ENCODE measurements at places on chromosomes 13 and 19.
A peak's percentile ranks its signal among the peaks of the same experiment; 100 is the strongest.

DNA sequence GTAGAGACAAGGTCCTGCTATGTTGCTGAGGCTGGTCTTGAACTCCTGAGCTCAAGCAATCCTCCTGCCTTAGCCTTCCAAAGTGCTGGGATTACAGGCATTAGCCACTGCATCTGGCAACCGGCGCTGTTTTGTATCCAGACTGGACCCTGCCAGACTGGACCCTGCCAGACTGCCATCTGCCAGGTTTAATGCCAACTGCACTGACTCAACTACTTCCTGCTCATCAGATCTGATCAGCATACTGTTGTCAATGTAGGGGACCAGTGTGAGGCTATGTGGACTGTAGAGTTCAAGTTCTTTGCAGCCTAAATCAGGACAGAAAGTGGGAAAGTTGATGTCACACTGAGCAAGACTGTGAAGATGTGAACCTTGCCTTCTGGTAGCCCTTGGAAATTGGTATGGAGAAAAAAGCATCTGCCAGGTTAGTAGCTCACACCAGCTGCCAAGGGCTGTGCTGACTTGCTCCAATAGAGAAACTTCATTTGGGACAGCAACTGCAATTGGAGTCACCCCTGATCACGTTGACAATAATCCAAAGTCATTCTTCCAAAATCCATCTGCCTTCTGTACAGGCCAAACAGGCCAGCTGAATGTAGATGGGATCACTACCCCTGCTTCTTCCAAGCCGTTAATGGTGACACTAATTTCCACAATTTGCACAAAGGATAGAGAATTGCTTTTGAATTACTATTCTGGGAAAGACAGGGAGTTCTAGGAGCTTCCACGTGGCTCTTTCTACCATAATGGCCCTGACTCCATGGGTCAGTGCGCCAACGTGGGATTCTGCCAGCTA is 36.8 kb upstream of the ATP1A3 start:
- DNase-seq = no peak

- no peak for DNase-seq
These were observed 83.9 kb downstream of the GNG7 start for GRCh38 chr19:2618611-2619010.

- no peak for DNase-seq
These were observed 360.9 kb downstream of the PCDH17 start for GRCh38 chr13:57992416-57992815.

- DNase-seq = no peak
These were observed 3.1 kb upstream of the CCDC70 start for GRCh38 chr13:51858433-51859247.

DNA sequence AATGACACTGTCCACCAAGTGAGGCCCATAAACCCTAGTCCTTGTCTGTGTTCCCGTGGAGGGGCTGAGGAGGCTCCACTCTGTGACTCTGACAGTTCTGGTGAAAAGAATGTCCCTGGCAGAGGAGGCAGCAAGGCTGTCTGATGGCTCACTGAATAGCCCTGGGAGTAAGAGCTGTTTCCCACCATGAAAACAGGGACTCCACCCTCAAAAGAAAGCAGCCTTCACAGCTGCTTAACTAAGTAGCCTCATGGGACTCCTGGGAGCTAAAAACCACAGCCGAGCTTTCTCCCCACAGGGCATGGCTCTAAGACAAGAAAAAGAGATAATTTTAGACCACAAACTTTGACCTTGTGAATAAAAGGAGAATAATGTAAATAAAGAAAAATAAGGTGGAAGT is 135.1 kb upstream of the FRY start:
- peak; percentile 24 for DNase-seq

DNA sequence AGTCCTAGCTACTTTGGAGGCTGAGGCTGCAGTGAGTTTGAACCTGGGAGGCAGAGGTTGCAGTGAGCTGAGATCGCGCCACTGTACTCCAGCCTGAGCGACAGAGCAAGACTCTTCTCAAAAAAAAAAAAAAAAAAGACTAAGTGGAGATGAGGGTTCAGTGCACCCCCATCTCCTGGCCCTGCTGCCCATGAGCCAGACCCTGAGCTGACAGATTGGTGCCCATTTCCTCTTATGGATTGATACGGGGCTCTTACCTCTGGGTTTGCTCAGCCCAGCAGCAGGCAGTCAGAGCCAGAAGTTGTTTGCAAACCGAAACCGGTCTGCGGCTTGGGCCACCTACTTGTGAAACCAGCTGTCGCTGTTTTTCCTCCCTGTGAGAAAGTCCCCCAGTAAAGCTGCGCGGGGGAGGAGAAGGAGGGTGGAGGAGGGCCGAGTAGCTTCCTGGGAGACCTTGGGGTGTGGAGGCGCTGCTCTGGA is 36.9 kb downstream of the ARRDC2 start:
- DNase-seq = peak; percentile 23

DNA sequence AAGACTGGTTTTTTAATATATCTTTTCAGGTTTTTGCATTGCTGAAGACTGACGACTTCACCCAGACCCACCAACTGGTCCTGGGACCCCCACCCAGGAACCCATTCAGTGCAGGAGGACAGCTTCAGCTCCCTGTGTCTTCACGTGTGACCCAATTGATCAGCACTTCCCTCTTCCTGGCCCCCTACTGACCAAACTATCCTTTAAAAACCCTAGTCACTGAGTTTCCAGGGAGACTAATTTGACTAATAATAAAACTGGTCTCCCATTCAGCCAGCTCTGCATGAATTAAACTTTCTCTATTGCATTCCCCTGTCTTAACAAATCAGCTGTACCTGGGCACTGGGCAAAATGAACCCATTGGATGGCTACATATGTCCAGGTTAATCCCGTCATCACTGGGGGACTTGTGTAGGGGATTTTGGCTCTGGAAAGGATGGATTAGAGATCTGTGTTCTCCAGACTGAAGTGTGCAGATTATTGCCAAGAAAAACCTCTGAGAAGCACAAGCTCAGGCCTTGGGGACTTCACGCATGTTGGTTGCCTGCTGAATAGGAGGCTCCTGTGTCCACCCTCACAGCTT is 16.3 kb upstream of the PARP4 start:
- no peak for DNase-seq

DNA sequence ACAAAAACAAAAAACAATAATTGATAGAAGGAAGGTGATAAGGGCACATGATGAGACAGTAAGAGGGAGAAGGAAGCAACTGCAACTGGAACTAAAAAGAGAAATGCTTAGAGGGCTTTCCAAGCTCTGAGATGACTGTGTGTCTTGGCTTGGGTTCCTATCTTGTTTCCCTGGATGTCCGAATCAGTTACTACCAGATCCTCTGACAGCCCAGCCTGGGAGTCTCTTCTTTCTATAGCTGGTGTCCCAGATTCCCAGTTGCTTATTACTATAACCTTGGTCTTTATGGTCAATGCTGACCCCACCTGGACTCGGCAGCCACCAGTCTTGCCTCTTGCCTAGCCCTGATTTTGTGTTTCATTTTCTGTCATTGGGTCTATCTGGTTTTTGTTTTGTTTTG is 116.4 kb downstream of the RFC3 start:
- DNase-seq = no peak

GRCh38 chr19:48398375-48399235 is 5.1 kb downstream of the GRIN2D start:
- DNase-seq = peak; percentile 89

DNA sequence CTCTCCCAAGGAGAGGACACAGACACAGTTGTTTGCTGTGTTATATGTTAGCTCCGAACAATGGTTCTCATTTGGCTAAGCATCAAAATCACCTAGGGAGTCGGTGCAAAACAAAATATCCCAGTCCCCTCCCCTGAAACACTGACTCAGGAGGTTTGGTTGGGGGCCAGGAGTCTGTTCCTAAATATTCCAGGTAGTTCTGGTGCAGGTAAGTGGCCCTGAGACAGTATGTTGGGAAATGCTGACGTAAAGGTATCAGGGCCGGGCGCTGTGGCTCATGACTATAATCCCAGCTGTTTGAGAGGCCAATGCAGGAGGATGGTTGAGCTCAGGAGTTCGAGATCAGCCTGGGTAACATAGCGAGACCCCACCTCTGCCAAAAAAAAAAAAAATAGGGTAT is 2.3 kb upstream of the MAP2K7 start:
- no peak for DNase-seq

- peak; percentile 92 for DNase-seq
These were observed 7.5 kb upstream of the ARHGEF18 start for GRCh38 chr19:7340959-7341837.

- no peak for DNase-seq
These were observed 10.7 kb downstream of the MZT1 start for GRCh38 chr13:72716776-72717175.

- DNase-seq = peak; percentile 63
These were observed 3.5 kb upstream of the CIRBP start for GRCh38 chr19:1265615-1266128.

- peak; percentile 54 for DNase-seq
These were observed 831 bp downstream of the PGPEP1 start for GRCh38 chr19:18340990-18341868.

GRCh38 chr13:106354961-106355360 is 180.5 kb downstream of the EFNB2 start:
- no peak for DNase-seq

- DNase-seq = no peak
These were observed 15.5 kb downstream of the SIX5 start for GRCh38 chr19:45753548-45753947.

DNA sequence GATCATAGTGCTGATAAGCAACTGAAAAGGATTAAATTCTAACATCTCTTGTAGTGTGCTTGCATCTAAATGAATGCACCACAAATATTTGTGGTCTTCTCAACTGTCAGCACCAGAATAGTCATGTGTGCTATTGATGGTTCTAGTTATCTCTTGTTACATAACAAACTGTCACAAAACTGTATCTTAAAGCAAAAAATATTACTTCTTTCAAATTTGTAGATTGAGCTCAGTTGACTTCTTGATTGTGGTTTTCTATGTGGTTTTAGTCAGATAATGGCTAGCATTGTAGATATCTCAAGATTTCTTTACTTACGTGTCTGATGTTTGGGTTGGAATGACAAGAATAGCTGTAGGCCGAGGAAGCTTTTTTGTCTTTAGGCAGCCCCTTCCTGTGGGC is 431.3 kb downstream of the SLITRK6 start:
- no peak for DNase-seq

DNA sequence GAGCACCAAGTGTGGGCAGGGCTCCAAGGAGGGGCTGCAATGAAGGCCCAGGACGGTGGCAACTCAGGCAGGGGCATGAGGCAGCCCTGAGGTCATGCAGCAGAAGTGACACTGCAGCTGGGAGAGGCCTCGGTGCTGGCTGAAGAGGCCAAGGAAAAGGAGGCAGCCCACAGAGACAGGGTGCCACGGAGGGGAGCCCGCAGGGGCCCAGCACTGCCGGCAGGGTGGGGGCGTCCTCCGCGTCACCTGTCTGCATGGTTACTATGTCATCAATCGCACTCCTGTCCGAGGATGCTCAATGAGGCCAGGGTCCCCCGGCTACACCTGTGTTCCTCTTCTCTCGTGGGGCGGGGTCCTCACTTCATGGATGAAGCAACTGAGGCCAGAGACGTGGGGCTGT is 123.1 kb downstream of the TUBA3C start:
- no peak for DNase-seq

GRCh38 chr13:27559719-27560118 is 60.6 kb downstream of the LNX2 start:
- no peak for DNase-seq

- DNase-seq = no peak
These were observed 192.6 kb downstream of the DLEU7 start for GRCh38 chr13:50650592-50651504.

DNA sequence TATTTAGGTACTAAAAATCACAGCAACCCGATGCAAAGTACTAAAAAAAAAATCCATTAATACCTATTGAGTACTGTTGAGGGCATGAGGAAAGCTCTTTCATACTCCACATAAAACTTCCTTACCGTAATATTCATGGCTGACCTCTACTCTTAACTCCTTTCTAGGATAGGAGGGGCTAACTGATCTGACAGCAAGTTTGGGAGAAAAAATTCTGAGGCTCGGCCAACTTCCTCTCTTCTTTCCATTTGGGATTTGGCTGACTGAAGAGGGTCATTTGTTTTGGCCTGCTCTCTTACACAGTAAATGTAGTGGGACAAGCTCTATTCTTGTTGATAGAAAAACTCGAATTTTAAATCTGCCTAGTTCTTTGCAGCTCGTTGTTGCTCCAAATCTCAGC is 9.4 kb upstream of the USPL1 start:
- DNase-seq = no peak

DNA sequence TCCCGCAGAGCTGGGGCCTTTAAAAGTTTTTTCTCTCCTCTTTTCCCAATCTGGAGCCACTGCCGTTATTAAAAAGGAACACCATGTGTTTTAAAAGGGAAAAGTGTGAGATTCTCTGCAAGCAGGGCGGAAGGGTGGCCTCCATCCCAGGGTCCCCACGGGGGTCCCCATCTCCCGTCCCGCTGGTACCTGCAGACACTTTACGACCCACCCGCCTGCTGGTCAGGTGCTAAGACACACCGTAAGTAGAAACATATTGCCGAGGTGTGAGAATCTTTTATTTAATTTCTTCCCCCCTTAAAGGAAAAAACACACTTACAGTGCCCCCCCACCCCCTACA is 1.8 kb downstream of the CRLF1 start:
- no peak for DNase-seq

DNA sequence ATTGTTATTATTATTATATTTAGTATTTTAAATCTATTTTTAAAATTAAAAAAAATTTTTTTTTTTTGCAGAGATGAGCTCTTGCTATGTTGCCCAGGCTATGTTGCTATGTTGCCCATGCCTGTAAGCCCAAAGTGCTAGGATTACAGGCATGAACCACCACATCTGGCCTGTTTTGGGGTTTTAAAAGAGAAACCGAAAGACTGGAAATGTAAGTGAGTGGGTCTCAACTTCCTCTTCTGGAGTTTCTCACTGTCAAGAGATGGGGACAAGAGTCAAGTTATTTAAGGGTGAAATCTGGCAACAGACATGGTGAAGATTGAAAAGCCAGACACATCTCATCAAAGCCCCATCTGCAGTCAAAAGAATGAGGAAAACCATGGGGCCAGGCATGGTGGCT is 4.2 kb upstream of the OR7G3 start:
- no peak for DNase-seq

GRCh38 chr13:79973533-79973963 is 367.4 kb downstream of the SPRY2 start:
- DNase-seq = no peak

DNA sequence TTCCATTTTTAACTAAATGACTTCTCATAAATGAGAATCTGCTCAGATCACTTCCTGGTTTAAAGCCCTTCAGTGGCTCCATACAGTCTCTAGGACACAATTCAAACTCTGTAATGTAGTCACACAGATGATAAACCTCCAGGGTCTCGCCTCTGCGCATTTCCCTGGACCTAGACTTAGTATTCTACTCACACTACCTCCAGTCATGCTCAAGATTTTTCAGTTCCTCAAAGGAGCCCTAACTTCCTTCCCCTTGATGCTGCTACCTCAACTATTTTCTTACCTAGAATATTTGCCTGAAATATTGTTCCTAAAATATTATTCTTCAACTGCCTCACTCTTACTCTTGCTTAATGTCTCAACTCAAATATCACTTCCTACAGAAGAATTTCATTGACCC is 86.7 kb upstream of the TPP2 start:
- no peak for DNase-seq

All from glutamatergic neuron (in vitro differentiated cells).